ENCODE measurements at places on chromosomes 4 and X.

- DNase-seq, result no peak
Observed at GRCh38 chrX:115251458-115252233, 17.8 kb upstream of the LRCH2 start.

DNA sequence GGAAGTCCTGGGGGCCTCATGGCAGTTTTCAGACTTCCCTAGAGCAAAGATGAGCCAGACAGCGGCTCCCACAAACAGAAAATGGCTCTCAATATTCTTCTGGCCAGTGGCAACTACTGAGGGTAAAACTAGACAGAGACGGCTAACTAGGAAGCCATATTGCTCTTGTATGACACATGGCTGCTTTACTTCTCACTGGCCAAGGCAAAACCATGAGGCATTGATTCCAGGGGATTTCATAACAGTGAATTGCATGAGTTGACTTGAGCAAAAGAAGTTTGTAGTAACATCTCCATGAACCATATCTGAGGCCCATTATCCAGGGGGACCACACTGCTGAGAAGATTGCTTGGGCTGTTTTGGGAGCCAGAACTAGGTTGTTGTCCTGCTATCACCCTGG is 13.7 kb upstream of the TLR8 start:
- no peak for DNase-seq

GRCh38 chrX:120560405-120560841 is 339 bp downstream of the CUL4B start:
- peak; percentile 17 for DNase-seq

- DNase-seq, result no peak
Observed at GRCh38 chr4:38392223-38392855, 271.7 kb upstream of the KLF3 start.

DNA sequence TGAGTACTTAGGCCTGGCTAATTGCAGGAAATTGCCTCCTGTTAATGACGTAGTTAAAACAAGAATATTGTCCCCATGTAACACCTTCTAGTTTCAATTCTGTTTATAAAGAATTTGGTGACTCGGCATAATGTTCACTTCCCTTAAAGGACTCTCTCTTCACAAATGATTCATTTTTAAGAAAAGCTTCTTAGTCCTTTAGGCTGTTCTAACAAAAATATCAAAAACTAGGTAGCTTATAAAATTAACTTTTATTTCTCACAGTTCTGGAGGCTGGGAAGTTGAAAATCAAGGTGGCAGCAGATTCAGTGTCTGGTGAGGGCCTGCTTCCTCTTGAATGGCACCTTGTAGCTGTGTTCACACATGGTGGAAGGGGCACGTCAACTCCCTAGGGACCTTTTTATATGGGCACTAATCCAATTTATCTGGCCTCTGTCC is 23.8 kb downstream of the COL25A1 start:
- DNase-seq, result no peak

DNA sequence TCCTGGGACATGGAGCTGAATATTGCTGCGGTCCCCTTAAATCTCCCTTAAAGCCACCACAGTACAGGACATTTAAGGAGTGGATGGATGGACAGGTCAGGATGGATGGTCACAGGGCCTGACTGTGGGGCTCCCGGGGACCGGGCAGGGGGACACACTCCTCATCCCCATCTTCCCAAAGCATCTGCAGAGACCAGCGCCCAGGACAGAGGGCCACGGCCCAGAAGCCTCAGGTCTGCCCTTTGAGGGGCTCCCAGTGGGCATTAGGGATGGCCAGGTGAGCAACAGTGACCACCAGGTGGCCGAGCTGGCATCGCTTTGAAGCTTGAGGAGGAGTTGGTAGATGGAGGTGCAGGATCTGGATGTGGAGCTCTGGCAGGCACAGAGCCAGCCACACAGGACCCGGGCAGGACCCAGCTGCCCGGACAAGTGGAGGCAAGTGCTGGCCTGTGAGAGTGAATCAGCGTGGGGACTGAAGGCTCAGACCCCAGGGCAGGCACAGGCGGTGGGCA is 51.4 kb downstream of the ABLIM2 start:
- DNase-seq, result no peak

- no peak for DNase-seq
Observed at GRCh38 chrX:78124307-78124706, 15.1 kb downstream of the TAF9B start.

GRCh38 chrX:51024106-51024696 is 113.7 kb downstream of the BMP15 start:
- DNase-seq, result no peak

- peak; percentile 17 for DNase-seq
Observed at GRCh38 chrX:14528629-14529289, 577 bp upstream of the GLRA2 start.

DNA sequence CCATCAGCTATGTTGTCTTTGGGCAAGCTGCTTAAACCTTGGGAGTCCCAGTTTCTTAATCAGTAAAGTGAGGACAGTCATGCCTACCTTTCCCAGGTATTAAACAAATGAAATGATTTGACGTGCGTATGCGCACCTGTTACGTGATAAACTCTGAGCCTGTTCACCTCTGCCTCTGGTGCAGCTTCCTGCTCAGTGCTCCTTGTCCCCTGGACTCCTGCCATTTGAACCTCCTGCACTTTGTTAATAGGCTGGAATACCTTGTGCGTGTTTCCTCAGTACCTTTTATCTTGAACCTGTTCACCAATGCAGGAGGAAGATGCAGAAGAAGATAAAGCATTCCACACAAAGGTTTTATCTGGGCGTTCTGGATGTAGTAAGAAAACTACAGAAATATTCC is 211.9 kb downstream of the CEP135 start:
- no peak for DNase-seq

DNA sequence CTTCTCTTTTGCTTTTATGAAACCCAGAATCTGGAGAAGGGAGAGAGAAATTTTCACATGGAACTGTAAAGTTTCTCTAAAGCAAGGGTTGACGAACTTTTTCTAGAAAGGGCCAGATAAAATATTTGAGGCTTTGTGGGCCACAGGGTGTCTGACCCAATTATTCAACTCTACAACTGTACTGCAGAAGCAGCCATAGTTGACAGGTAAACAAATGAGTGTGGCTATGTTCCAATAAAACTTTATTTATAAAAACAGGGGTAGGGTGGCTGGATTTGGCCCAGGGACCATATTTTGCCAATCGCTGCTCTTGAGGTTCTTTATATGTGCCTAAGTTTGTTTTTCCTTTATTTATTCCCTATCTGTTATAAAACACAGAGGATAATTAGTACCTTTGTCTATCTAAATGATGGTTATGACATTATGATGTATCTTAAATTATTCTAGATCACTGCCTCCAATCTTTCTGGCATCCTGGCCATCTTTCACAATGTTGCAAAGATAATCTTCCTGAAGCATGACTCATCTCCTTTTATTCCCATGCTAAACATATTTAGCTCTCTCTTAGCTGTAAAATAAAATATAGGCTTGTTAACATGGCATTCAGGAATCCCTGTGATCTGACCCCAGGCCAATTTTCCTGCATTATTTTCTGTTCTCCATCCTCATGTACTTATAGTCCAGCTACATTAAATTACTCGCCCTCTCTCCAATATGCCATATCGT is 106.8 kb upstream of the CBLL2 start:
- DNase-seq, result no peak

- no peak for DNase-seq
Observed at GRCh38 chr4:117637347-117637746, 396.9 kb upstream of the NDST3 start.
